Germinal center (tissue), 1 donor: ENCODE measurements at places on chromosomes 3 and 15.

- DNase-seq = no peak
Measured at GRCh38 chr3:123765475-123766128, 118.5 kb downstream of the MYLK start.

DNA sequence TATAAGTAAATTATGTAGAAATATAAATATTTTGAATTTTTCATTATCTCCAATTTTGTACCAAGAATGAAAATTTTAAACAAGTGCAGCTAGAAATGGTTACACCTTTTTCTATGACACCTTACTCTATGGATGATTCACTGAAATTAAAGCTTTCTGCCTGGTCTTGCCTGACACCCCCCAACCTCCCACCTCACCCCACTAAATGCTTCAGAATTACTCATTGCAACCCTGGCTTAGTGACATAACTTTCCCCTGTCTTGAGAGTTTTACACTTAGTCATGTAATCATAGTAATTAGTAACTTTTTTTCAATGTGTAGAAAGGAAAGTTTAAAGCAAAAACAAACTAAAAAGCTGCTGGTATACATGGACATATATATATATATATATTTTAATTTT is 42.0 kb upstream of the MEIS2 start:
- DNase-seq = no peak

GRCh38 chr15:75107908-75108838 is 84.8 kb downstream of the PPCDC start:
- DNase-seq = no peak

- DNase-seq = no peak
Measured at GRCh38 chr3:128710816-128711433, 15.1 kb upstream of the RAB7A start.

DNA sequence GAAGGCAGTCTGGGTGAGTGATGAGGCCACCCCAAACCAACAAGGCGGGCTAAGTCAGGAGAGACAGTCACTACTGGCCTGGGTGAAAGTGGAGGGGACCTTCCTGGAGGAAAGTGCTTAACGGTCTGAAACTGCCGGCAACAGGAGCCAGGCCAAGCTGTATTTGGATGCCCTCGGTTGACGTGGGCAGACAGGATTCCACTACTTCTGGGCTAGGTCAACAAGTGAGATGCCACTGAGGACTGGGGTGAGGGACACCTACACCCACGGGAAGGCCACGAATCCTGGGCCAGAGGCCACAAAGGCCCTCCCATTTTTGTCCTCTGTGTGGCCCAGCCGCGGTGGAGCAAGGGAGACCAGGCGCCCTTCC is 12.3 kb downstream of the SPTBN5 start:
- DNase-seq = no peak

DNA sequence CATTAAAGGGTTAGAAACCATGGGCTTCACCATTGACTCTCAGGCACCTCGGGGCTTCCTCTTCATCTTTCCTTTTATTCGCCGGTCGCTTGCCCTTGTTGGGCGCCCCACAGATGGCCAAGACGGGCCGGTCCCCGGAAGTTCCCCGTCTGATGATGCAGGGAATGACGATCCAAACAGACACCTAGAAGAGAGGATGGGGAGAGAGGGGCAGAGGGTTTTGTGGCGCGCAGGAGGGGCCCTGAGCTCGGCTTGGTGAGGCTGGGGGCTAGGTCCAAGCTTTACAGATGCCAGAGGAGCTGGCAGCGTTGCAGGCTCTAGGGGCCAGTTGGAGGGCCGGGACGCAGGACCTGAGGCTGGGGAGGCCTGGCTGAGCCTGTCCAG is 532 bp upstream of the ESYT3 start:
- no peak for DNase-seq

DNA sequence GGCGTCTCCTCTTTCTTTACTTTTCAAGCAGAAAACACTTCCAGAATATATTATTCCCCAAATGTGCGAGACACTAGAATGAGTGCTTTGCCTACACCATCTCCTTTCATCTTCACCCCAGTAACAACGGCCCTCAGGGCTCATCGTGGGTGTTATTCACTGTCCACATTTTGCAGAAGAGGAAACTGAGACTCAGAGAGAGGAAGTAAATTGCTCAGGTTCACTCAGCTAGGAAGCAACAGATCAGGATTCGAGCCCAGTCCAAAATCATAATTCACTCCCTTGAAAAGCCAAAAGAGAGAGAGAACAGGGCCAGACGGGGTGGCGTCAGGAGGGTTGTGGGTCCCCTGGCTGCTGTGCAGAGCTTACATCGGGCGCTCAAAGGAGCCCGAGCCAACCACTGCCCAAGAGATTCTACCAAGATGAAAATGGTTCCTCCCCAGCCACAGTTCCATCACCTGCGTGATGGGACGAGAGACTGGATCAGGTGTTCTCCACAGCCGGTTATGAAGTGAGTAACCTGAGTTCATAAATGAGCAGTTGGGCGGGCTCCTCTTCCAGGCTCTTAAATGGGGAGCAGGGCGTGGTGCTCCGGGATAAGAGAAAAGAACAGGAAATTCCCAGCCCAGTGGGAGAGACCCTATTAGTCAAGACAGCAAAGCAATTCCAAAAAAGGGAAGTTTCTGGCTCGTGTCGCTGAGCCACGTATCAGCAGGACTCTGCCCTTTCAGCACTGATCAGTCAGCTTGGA is 48.6 kb upstream of the FLNB start:
- peak; percentile 26 for DNase-seq

GRCh38 chr15:54150255-54150654 is 172.0 kb downstream of the UNC13C start:
- DNase-seq = no peak

DNA sequence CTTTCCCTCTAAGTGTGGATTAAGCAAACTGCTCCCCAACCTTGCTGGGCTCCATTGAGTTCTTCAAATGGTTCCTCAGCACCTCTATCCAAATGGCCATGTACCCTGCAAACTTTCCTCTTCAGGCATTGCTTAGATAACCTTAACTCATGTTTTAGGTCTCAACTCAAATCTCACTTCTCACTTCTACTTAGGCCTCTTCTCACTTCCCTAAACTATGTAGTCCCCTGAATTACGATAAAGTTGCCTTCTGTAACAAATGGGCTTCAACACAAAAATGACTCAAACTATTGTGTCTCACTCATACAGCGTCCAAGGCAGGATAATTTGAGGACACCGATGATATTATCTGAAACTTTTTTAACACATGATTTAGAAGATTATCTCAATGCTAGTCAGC is 62.4 kb upstream of the STAC start:
- DNase-seq = no peak

DNA sequence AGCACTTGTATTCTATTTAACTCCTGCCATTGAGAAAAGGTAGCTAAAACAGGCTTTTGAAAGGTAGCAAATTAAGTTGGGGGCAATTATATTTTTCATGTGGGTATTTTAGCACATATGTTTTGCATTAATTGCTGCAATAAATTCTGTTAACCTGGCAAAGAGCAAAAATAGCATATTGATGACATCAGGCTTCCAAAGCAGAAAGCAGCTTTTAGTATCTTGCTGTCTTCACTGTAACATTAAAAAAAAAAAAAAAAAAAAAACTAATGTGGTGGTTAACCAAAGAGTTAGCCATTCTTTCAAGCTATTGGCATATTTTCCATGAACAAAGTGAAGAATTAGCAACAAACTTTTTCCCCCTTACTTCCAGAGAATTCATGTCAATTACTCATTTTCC is 9.1 kb downstream of the EPHA3 start:
- DNase-seq = no peak

DNA sequence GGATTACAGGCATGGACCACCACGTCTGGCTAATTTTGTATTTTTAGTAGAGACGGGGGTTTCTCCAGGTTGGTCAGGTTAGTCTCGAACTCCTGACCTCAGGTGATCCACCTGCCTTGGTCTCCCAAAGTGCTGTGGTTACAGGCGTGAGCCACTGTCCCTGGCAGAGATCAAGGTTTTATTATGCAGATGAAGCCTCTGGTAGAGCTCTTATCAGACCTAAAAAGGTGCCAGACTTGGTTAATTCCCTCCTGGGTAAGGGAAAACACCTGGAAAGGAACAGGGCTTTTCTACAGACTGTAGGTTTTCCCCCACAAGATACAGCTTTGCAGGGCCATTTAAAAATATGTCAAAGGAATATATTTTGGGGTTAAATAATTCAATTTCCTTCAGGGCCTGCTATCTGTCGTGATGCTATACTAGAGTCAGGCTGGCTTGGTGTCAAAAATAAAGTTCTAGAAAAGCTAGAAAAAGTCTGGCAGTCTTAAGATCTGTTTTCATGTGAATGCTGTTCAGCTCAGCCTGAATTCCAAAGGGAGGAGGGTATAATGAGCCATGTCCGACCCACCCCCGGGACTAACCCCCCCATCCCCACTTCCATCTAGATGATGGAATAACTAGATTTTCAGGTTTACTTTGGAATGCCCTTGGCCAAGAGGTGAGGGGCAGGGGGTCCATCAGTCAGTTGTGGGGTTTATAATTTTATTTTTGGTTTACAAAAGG is 1.9 kb upstream of the BLOC1S6 start:
- no peak for DNase-seq

DNA sequence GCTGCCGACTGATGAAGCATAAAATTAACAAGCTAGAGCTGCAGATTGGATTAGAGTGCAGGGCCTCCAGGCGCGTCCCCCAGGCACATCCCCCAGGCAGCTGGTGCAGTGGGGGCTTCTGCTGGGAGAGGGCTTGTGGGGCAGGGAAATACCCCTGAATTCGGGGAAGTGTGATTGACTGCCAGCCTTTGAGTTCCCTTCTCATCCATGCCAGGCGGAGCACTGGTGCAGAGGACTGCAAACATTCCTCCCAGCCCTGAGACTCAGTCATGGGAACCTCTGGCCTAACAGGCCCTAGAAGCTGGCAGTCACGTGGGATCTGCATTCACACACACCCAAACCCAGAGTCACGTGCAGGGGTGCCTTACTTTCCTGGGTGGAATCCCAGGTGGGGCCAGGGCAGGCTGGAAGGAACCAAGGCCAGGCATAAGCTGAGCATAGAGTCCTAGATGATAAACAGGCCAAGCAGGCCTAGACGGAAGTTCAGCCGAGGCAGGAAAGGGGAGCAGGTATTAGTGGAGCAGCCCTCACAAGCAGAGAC is 46.2 kb upstream of the SEC22A start:
- DNase-seq = no peak

GRCh38 chr15:25707656-25708365 is 155.3 kb downstream of the ATP10A start:
- DNase-seq = no peak

- no peak for DNase-seq
Measured at GRCh38 chr15:100986158-100986896, 67.2 kb downstream of the LRRK1 start.

DNA sequence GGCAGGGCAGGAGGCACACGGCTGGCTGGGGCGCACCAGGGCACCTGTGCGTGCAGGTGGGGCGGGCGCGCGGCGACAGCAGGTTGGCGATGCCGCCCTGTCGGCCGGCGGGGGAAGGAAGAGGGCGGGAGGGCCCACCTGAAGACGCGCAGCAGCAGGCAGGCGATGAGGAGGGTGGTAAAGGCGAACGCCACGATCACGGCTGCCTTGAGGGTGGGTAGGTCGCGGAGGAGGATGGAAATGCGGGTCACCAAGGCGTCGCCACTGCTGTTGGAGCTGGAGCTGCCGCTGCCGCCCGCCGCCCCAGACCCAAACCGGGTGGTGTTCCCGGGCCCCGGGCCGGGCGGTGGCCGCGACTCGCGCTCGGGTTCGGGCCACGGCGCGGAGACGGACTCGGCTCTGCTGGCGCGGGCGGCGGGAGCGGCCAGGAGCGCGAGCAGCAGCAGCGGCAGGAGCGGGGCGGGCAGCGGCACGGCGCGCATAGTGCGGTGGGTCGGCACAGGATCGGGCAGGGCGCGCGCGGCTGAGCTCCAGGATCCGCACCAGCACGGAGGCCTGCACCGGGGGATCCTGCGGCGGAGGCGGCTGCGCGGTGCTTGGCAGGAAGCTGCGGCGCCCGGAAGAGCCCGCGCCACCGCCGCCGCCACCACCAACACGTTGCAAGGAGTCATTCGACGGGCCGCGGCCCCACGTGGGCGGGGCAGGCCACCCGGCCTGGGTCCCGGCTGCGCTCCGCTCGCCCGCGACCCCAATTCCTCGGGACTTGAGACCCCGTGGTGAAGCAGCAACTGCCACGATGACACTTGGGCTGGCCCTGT is at the start of gene FAM174B:
TSS of gene FAM174B (minus strand) at position 598 of the 818 bp plus-strand sequence.
- DNase-seq = peak; percentile 40

DNA sequence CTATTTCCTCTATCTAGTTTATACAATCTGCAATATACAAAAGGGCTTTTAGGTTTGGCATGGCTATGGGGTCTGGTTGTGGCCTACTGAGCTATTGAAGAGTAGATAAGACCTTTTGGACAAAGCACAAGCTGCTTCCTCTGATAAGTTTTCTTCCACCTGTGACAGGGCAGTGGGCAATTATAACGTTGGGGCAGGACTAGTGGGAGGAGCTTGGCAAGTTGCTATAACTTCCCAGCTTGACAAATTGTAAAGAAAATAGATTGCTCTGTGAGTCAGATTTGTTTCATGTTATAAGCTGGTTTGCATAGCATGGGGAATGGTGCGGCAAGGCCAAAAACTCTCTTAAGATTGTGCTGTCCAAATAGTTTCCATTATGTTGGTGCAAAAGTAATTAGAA is 64.9 kb downstream of the SLC7A14 start:
- no peak for DNase-seq

DNA sequence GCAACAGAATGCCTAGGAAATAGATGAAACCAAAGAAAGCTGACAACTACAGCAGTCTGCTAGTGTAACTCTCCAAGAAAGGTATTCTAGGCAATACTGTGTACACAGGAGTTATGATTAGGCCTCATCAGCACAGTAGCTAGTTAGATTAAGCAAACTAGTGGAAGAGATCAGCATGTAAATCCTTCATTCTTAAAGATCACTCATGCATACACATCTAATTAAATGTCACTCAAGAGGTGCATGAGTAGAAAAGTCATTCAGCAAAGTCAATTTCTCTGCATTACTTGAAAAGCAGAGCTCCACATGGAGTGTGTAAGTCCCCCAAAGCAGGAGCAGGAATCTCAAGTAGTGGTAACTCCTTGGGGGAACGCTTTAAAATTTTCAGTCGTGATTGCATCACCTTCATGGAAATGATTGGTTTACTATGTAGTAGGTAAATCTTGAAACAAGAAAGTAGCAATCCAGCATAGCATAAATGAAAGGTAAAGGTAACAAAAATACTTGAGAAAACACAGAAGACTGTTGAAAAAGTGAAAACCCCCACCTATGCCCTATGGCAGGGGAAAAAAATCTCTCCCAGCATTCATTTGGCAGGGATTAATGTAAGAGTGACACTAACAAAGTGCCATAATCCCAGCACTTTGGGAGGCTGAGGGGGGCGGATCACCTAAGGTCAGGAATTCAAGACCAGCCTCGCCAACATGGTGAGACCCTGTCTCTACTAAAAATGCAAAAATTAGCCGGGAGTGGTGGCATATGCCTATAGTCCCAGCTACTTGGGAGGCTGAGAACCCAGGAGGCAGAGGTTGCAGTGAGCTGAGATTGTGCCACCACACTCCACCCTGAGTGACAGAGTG is 29.4 kb upstream of the PPIB start:
- DNase-seq = no peak

- peak; percentile 11 for DNase-seq
Measured at GRCh38 chr3:142724682-142725356, 985 bp downstream of the TRPC1 start.

- DNase-seq = no peak
Measured at GRCh38 chr15:78399091-78399490, 38.9 kb upstream of the IREB2 start.

- DNase-seq = no peak
Measured at GRCh38 chr3:108389372-108389771, 93.0 kb downstream of the HHLA2 start.
